ENCODE measurements at places on chromosomes 16 and 17. TPM values are rescaled to one million over a fixed set of nuclear protein-coding genes. Genes with fewer than 3 reads are reported as not detected.

Gene TBC1D3L
- total RNA-seq: 2.4 TPM

Gene KAT8
- total RNA-seq: 46.5 TPM

Gene RAB11FIP3
- 17.5 TPM for total RNA-seq

Gene TMEM101
- total RNA-seq: 113 TPM

Gene TBX2
- 31.3 TPM for total RNA-seq

Gene ARHGAP27
- total RNA-seq: 3.8 TPM

Gene LCMT1
- total RNA-seq: 36.7 TPM

Gene MARVELD3
- not detected for total RNA-seq

Gene PIPOX
- 2.2 TPM for total RNA-seq

Gene OR3A2
- total RNA-seq: 0.32 TPM

Gene BMERB1
- total RNA-seq: 75.7 TPM

Gene HIGD1B
- not detected for total RNA-seq

Gene OR1A1
- not detected for total RNA-seq

Gene NKIRAS2
- 9.7 TPM for total RNA-seq

Gene CCDC78
- total RNA-seq: 2.0 TPM
